ENCODE measurements at places on chromosomes 1 and 21. TPM values are rescaled to one million over a fixed set of nuclear protein-coding genes. Genes with fewer than 3 reads are reported as not detected.

- no peak for DNase-seq
These were observed 137.3 kb downstream of the NAV1 start for GRCh38 chr1:201676197-201676596.

- DNase-seq = no peak
These were observed 38.2 kb downstream of the ACTN2 start for GRCh38 chr1:236724506-236724905.

DNA sequence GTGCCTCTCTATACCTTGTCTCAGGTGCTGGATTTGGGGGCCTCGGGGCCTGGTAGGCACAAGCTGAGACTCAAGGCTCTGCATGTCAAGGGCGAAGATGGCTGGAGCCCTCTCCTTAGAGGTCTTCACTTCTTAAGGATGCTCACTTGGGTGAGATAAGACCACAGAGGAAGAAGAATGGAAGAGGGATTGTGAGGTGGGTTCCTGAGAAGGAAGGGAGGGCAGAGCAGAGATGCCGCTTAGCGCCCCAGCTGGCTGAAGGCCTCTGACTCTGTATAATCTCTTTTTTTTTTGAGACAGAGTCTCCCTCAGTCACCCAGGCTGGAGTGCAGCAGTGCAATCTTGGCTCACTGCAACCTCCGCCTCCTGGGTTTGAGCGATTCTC is 32.2 kb downstream of the SOX13 start:
- no peak for DNase-seq

DNA sequence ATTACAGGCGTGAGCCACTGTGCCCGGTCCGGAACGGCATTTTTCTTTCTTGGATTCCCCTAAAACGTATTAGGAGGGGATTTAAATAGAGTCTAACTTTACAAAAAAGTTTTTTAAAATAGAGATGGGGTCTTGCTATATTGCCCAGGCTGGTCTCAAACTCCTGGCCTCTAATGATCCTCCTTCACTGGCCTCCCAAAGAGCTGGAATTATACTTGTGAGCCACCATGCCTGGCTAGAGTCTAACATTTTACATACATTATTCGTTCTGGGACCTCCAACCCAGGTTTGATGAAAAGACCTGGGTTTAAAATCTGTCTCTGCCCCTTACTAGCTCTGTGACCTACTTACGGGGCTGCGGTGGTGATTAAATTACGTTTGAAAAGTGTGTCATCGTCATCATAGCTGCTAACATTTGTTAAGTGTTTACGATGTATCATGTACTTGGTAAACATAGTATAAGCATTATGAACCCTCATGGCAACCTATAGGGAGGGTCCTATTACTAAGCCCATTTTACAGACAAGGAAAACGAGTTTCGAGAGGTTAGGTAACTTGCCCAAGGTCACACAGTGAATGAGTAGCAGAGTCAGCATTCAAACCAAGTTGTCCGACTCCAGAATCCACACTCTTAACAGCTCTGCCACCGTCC is 24.5 kb downstream of the PLEKHM2 start:
- no peak for DNase-seq

- no peak for DNase-seq
These were observed 14.8 kb downstream of the SH3BGR start for GRCh38 chr21:39466584-39466983.

GRCh38 chr1:192846950-192847349 is 38.1 kb downstream of the RGS2 start:
- DNase-seq = no peak

DNA sequence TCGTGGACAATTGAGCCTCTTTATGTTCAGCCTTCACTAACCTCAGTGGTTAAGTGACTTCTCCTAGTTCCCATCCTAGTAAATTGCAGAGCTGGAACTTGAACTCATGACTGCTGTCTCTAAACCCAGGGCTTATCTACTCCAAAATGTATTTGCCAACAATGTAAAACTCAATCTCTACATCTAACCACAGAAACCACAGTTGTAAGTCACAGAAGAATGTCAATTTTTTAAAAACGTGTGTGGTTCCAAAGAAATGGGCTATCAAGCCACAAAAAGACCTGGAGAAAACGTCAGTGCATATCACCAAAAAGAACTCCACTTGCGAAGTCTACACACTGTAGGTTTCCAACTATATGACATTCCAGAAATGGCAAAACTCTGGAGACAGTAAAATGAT is 172.6 kb upstream of the HMCN1 start:
- no peak for DNase-seq

DNA sequence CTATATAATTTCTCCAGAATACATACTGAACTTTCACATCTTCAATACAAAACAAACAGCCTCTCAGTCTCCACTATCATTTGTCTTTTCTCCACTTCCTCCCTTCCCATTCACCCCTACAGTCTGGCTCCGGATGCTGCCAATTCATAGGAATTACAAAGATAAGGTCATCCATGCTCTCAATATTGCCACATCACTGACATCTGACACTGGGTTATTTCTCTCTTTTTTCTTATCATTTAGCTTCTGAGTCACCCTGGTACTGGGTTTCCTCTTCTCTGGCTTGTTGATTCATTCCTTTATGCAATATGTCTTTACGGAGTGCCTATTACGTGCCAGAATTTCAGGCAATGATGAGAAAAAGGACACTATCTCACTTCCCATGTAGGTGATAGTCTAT is 3.1 kb upstream of the SH3BP5L start:
- DNase-seq = no peak

- DNase-seq = no peak
These were observed 75.3 kb upstream of the KIAA0040 start for GRCh38 chr1:175267716-175268416.

DNA sequence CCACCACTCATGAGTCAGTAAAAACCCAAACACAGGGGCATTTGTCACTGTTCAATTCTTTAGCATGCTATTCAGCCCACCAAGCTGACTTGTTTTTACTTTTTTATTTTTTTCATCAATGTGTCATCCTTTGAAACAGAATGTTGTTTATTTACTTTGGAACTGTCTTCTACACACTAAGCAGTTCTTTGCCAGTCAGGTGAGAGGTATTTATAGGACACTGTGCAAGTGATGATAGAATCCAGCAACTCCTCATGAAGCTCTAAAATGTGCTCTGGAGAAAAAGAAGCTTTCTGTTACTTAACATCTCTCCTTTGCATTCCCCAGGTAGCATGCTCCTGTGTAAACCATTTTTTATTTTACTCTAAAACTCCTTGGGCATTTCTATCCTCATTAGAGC is 582.0 kb upstream of the TMPRSS15 start:
- no peak for DNase-seq

DNA sequence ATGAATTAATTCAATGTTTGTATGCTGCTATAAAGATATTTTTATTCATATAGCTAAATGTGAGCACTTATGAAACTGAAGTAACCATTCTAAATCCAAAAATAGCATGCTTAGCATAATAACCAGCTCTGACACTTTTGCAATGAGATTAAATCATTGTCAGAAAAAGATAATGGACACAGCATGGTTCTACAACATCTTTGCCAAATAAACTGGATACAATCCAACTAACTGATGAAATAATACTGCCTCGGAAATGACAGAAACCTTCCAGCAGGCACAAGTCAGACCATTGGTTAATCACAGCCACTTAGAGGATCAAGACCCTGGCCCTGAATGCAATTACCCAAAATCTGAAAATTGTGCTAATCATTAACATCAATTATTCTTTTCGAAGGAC is 592.7 kb upstream of the ADGRL4 start:
- no peak for DNase-seq

DNA sequence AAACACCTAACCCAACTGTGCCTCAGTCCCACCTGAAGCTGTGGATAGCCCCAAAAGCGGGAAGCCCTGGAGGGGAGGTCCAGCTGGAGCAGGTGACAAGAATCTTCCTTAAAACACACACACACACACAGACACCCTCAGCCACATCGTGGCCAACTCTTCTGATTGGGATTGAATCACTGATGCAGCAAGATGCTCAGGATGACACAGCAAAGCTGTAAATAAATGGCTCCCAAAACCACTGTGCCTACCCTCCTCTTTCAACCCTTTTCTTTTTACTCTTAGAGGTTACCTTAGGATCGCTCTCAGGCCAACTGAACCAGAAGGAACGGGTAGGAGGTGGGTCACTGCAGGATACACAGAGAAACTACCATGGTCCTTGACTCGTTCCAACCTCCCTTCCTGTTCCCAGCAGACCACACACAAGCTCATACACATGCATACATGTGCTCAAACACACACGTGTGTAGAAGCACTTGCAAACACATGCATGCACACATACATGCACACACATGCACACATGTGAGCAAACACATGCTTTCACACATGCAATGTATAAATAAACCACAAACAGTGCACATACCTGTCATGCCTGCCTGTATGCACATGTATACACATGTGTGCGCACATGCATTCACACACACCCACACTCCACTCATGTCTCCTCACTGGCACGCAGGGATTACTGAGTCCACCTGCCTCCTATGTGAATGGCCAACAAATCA is 14.4 kb downstream of the CAPN9 start:
- DNase-seq = no peak

DNA sequence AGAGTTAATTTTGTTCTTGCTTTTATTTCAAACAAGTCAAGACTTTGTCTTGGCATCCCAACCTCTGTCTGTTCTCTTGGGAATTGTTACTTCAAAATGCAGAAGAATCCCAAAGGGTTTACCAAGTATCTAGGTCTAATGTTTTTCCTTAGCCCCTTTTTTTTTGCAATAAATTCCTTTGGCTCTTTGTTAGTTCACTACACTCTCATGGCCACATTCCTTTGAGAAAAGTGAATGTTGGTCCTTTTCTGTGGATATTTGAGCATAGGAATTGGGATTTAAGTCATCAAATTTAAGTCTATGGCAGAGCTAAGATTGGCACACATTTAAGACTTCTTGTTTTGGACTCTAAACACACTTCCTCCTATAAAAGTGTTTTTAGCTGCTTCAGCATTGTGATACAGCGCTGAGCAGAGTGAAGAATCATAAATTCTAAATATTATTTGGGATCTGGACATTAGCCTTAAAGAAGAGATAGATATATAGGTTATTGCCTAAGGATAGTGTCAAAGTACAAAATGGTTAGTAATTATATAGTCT is 1.9 kb downstream of the BTF3L4 start:
- no peak for DNase-seq

GRCh38 chr1:206975306-206975705 is 5.0 kb upstream of the FCAMR start:
- no peak for DNase-seq

- no peak for DNase-seq
These were observed 95.3 kb upstream of the ACTRT2 start for GRCh38 chr1:2925918-2926317.

DNA sequence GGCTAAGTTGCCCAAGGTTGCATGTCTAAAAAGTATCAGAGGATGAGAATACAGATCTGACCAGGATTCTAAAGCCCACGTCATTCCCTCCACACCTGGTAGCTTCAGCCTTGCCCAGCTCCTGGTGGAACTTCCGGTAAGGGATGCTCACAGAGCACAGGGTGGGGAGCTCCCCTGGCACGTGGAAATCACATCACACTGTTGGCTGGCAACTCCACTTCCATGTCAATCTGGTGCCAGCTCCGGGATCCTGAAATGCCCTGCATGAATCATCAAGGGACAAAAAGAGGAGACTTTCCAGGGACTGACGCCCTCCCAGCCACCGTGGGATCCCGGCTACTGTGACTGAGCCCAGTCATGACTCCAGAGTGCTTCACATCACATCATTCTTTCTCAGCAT is 12.4 kb upstream of the BCAR3 start:
- no peak for DNase-seq

DNA sequence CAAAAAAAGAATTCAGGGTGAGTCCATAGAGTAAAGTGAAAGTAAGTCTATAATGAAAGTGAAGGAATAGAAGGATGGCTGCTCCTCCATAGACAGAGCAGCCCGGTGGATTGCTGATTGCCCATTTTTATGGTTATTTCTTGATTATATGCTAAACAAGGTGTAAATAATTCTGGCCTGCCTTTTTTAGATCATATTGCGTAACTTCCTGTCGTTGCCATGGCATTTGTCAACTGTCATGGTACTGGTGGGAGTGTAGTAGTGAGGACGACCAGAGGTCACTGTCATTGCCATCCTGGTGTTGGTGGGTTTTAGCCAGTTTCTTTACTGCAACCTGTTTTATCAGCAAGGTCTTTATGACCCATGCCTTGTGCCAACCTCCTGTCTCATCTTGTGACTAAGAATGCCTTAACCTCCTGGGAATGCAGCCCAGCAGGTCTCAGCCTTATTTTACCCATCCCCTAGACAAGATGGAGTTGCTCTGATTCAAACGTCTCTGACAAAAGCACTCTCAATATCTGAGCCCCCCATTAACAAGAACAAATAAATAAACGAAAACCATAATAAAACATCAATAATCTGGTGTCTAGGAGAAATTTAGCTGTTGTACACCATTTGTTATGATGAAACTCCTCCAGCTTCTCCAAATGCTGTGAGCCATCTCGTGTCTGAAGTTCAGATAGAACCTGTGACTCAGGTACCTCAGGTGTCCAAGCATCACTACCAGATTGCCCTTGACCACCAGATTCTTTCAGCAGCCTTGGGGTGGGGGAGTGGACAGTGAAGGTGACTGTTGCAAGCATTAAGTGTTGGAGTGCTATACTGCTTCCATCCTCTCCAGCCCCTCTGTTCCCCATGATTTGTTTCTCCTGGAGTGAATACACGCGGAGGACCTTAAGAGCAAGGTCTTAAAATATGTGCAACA is 36.0 kb downstream of the EBNA1BP2 start:
- DNase-seq = peak; percentile 19

DNA sequence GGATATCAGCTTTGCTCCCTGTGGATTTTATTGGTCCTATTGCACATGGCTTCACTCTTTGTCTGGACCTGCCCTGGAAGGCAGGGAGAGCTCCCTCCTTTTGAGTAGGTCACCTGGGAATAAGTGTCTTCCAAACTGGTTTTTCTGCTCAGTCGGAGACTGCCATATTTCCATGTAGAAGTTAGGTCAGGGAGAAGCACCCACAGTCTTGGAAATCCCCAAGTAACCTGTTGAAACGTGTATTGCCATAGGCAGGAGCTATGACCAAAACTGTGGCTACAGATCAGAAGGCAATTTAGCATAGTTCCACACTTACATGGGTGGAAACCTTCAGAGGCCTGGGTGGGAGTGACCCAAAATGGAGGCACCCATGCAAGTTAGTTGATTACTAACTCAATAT is 3.5 kb upstream of the GNG12 start:
- DNase-seq = peak; percentile 25

CALML6 gene
- 0.28 TPM for total RNA-seq

ARTN gene
- 4.1 TPM for total RNA-seq

SKI gene
- total RNA-seq = 46.2 TPM

SNRNP40 gene
- total RNA-seq = 58.7 TPM

TCHHL1 gene
- not detected for total RNA-seq

NPPA gene
- not detected for total RNA-seq

UBE2U gene
- not detected for total RNA-seq

PEF1 gene
- 99.5 TPM for total RNA-seq

SH2D5 gene
- total RNA-seq = not detected

All from prostate gland (tissue), 2 donors.